ENCODE measurements at places on chromosomes 11 and 22.

GRCh38 chr11:122234257-122234656 lies 118.2 kb upstream of the BLID start:
- no peak for DNase-seq

DNA sequence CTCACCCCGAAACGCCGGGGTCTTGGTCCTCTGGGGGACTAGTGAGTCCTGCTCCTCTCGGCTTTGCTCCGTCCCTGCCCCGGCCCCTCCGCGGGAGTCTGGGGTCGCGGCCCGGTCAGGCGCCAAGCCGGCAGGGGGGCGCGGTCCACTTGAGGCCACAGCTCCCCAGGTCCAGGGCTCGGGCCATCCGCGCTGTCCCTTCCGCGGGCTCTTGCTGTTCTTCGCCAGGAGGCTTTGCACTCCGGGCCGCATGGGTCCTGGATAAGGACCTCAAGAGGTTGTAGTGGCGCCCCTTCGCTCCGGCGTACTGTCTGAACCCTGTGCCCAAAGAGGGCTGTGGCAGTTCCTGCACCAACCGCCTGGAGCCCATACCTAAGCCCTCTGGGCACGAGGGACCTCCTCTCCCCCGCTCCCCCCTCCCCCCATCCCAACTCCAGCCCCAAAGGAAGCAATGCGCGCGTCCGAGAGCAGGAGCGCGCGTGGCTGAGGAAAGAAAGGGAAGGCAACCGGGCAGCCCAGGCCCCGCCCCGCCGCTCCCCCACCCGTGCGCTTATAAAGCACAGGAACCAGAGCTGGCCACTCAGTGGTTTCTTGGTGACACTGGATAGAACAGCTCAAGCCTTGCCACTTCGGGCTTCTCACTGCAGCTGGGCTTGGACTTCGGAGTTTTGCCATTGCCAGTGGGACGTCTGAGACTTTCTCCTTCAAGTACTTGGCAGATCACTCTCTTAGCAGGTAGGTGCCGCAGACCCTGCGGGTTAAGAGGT lies at the start of gene ADM:
Gene ADM, plus strand, starts transcription at position 579 of the 767 bp plus-strand sequence. CDS start 628 bp downstream, outside the sequence.
- peak; percentile 67 for DNase-seq

- DNase-seq, result no peak
Observed at GRCh38 chr11:107157809-107158187, 139.5 kb upstream of the GUCY1A2 start.

GRCh38 chr11:86790195-86790725 lies 10.1 kb upstream of the PRSS23 start:
- DNase-seq, result no peak

GRCh38 chr11:723120-723883 lies 17.3 kb downstream of the EPS8L2 start:
- DNase-seq, result peak; percentile 66

- DNase-seq, result no peak
Observed at GRCh38 chr11:44825058-44825785, 98.5 kb downstream of the TSPAN18 start.

DNA sequence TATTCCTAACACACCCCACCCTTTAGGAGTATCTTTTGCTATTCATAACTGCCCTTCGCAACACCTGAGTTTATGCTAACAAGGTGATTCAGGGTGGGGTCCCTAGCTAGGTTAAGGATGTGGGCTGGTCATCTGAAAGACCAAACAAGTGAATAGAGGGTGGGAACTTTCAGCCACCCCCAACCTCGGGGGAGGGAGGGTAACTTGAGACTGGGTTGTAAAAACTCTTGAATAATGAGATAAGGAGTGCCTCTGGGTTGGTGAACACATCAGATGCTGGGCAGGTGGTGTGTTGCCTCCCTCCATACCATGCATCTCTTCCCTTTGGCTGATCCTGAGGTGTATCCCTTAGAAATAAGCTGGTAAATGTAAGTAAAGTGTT lies 111.5 kb downstream of the SWAP70 start:
- no peak for DNase-seq

- DNase-seq, result no peak
Observed at GRCh38 chr11:125941267-125941618, 4.6 kb upstream of the VSIG10L2 start.

DNA sequence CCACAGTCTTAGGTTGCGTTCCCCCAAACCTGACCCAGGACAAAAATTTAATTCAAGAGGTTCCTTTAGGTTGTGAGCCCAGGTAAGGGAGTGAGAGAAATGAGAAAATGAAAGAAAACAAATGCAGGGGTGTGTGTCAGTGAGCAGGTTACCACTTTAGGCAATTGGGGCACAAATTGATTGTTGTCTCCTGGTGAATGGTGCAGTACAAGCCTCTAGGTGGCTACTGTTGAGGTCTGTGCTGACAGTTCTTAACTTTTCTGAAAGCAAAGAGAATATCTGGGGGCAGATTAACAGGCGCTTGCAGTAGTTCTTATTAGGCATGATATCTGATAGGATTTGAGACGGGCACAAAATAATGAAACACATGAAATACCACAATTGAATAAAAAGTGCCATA lies 894.6 kb downstream of the FAM181B start:
- DNase-seq, result no peak

- DNase-seq, result no peak
Observed at GRCh38 chr11:130407978-130408377, 20.4 kb downstream of the ADAMTS8 start.

- no peak for DNase-seq
Observed at GRCh38 chr11:116500947-116501602, 271.7 kb downstream of the BUD13 start.

- DNase-seq, result peak; percentile 83
Observed at GRCh38 chr22:24434471-24435322, 7.3 kb downstream of the ADORA2A start.

- DNase-seq, result no peak
Observed at GRCh38 chr22:29772170-29772641, 5.0 kb downstream of the UQCR10 start.

DNA sequence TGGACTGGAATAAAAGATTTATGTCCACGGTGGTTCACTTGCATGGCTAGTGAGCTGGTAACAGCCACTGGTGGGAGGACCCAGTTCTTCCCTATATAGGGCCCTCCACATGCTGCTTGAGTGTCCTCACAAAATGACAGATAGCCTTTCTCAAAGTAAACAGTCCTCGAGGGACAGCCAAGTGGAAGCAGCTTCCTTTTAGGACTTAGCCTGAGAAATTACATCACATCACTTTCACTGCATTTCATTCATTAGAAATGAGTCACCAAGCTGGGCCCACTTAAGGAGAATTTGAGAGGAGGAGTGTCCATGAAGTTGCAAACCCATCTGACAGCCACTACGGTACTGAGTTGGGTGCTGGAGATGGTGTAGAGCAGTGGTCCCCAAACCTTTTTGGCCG lies 7.0 kb downstream of the ISX start:
- DNase-seq, result no peak

- peak; percentile 71 for DNase-seq
Observed at GRCh38 chr11:10898003-10898762, 40.3 kb upstream of the ZBED5 start.

- no peak for DNase-seq
Observed at GRCh38 chr11:69939551-69940245, 120.5 kb upstream of the FGF3 start.

- no peak for DNase-seq
Observed at GRCh38 chr11:1864231-1864630, 11.3 kb downstream of the LSP1 start.

GRCh38 chr11:92766698-92767097 lies 202.8 kb upstream of the MTNR1B start:
- DNase-seq, result no peak

GRCh38 chr11:86983021-86983488 lies 27.9 kb upstream of the FZD4 start:
- no peak for DNase-seq

GRCh38 chr11:75845324-75845723 lies 30.3 kb downstream of the UVRAG start:
- DNase-seq, result no peak

- no peak for DNase-seq
Observed at GRCh38 chr11:132095230-132096131, 725.1 kb downstream of the NTM start.

- no peak for DNase-seq
Observed at GRCh38 chr11:73760135-73760678, 667 bp downstream of the RAB6A start.

GRCh38 chr22:40175611-40176244 lies 2.0 kb upstream of the TNRC6B start:
- DNase-seq, result no peak

- DNase-seq, result no peak
Observed at GRCh38 chr11:64670975-64671374, 52.0 kb downstream of the NRXN2 start.

DNA sequence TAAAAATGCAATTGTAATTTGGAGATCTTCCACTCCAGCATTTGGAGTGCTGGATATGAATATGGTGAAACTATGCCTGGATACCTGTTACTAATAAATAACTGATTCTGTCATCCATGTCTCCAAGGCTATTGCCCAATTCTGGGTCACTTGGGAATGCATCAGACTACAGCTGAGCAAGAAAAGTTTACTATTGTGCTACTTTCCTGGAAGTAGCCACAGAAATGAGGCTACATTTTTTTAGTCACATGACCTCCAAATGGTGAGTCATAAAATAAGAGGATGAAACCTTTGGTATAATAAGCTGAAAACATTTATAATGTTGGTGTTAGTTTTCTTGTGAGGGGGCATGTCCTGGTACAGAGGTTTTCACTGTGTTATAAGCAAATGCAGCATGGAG lies 44.4 kb downstream of the DCDC1 start:
- no peak for DNase-seq

- DNase-seq, result no peak
Observed at GRCh38 chr11:100670140-100670539, 16.9 kb upstream of the ARHGAP42 start.

- DNase-seq, result no peak
Observed at GRCh38 chr11:95592471-95592870, 197.1 kb downstream of the FAM76B start.

GRCh38 chr11:59901306-59901705 lies 22.7 kb downstream of the OOSP3 start:
- DNase-seq, result no peak
